ENCODE measurements at places on chromosomes 4 and X.

- no peak for DNase-seq
Measured at GRCh38 chr4:54058171-54058570, 6.2 kb downstream of the CHIC2 start.

- DNase-seq = no peak
Measured at GRCh38 chrX:53656845-53657244, 29.7 kb downstream of the HUWE1 start.

- no peak for DNase-seq
Measured at GRCh38 chr4:134326866-134327265, 125.3 kb upstream of the PABPC4L start.

DNA sequence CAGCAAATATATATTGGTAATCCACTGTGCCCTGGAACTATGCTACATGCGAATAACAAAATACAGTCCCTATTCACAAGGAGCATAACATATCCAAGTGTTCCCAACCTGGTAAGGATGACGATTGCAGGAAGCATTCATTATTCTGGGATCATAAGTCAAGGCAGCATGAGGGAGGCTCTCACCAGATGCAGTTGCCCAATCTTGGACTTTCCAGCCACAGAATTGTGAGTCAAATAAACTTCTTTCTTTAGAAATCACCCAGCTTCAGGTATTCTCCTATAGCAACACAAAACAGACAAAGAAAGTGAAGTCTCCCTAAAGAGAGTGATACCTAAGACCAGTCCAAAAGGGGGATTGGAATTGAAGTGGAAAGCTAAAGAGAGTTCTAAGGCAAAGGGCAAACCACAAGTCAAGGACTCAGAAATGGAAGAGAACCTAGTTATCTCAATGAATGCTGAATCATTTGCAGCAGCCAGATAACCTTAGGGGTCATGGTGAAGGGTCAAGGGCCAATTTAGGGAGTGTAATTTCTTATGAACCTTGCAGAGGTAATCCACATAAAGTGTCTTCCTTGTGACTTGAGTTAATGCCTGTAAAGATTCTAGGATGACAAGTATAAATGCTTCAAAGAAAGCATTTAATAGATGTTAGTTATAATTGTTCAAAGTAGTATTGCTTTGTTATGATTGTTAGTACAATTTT lies 103.1 kb upstream of the PCDH7 start:
- no peak for DNase-seq

GRCh38 chr4:118935819-118936218 lies 47.2 kb downstream of the SYNPO2 start:
- no peak for DNase-seq

DNA sequence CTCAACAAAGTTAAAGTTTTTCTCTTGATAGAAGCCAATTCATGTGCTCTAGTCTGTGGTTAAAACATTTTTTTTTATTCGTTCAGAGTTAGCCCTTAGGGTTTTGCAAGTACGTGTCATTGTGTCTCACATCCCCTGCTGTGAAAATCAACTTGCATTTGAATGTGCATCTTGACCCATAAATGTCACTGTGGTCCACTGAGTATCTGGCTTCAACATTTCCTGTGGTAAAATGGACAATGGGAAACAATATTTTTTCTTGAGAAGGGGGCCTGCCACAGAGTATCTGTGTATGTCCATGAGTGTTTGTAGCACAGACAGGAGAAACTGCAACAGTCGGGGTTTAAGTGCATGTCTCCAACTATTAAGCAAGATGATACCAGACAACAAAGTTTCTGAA lies 554.8 kb upstream of the TENM3 start:
- no peak for DNase-seq

DNA sequence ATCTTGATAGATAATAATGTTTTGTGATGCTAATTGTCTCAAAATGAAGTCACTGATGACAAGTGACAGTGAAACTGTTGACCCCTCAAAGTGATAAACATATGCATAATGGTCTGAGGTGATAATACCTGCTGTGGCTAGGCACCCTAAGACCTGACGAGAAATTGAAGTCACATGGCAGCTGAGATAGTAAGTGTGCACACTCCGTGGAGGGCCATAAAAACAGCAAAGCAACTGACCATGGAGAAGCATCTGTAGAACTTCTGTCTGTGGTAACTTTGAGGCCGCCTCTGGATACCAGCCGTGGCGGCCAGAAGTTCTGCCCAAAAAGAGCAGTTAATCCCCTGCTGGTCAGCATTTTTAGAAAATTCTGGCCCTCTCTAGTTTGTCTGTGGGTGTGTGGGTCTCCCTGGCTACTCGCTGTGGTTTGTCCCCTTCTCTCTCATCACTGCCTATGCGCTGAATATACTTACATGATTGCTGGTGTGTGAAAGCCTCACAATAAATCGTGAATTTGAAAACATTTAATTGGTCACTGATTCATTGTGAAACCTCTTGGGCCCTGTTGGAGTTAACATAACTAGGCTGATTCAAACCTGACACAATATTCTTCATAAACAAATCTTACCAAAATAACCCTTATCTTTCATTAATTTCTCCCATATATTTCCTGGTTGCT lies 50.6 kb downstream of the CCDC149 start:
- DNase-seq = no peak

DNA sequence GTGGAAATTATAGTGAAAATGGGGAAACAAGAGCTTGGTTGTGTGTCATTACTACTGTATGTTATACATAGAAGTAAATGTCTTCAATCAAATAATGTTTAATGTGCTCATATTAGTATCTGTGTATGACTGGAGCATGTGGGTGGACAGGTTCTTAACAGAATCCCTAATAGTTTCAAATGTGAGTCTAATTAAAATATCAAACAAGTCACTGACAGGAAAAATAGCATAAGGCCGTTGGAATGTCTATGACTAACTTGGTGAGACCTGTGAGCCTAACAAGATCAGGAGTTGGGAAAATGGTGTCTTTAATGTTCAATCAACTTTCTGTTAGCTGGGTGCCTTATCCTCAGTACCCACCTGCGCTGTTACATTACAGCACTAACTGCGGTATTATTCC lies 6.2 kb upstream of the CXCL3 start:
- no peak for DNase-seq

GRCh38 chr4:131566026-131566425 lies 1583.1 kb upstream of the PCDH10 start:
- no peak for DNase-seq

- peak; percentile 87 for DNase-seq
Measured at GRCh38 chrX:47232803-47233332, at the start of gene USP11. TSS of gene USP11 (plus strand) at chrX:47233009. CDS start at chrX:47233044, 35 bp downstream.

- DNase-seq = peak; percentile 35
Measured at GRCh38 chr4:153655928-153656327, 28.2 kb upstream of the TLR2 start.

DNA sequence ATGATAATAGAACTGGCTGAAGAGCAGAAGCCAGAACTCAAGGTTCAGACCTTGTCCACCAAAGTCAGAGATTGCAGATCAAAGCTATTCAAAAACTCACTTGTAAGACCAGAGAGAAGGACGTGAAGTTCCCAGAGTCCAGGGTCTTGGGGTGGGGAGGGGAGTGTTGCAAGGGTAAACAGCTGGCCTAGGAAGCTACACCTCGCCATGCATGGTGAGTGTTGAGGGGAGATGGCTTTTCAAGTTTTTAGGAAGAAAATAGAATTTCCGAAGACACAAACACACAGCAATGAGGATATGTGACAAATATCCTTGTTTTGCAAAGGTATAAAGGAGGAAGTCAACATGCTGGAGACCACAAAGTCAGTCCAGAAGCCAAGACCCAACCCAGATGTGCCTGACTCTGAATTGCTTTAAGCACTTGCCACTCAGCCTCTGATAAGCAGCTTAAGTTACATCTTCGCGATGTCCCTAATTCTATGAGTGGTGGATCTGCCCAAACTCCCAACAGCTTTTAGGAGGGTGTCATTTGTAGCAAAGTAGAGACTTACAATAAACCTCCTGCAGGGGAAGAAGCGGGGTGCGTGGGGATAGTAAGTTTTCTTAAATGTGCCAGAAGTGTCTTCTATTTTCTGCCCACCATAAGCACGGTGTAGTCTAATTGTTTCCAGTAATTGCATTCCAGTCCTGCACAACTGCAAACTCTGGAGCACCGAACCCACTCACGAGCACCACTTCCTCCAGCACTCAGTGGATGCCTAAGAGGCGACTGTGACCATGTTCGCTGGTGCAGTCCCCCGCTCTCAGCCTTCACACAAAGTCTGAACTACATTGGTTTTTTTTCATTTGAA lies 26.5 kb downstream of the HAND2 start:
- no peak for DNase-seq

GRCh38 chr4:20532116-20532790 lies 168.0 kb upstream of the PACRGL start:
- DNase-seq = no peak

Data from muscle of leg (tissue), 16 donors.